ENCODE measurements at places on chromosomes 2 and 18.

DNA sequence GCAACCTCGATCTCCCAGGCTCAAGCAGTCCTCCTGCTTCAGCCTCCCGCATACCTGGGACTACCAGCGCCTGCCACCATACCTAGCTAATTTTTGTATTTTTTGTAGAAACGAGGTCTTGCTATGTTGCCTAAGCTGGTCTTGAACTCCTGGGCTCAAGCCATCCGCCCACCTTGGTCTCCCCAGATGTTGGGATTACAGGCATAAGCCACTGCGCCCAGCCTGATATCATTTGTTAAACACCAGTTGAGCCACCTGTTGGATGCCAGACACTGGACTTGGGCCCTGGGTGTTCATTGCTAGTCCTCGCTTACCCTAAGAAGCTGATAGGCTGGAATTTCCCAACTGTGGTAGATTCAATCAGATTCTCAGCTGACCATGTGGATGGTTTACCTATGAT is 79.8 kb downstream of the ITGB1BP1 start:
- no peak for DNase-seq

DNA sequence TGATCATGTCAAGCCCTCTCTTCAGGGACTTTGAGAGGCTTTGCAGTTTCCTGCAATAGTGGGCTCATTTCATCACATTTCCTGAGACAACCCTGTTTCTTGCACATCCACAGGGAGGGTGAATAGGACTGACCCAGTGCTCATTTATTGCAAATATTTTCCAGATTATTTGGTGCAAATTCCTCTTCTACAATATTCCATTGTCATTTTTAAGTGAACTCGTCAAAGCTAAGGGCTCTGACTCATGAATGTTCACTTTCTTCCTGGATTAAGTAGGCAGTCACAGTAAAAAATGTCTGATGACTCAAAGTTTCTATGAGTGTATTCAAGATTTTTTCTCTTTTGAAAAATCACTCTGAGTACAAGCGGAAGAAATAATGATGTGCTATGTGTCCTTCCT is 225.5 kb upstream of the GALNT5 start:
- no peak for DNase-seq

DNA sequence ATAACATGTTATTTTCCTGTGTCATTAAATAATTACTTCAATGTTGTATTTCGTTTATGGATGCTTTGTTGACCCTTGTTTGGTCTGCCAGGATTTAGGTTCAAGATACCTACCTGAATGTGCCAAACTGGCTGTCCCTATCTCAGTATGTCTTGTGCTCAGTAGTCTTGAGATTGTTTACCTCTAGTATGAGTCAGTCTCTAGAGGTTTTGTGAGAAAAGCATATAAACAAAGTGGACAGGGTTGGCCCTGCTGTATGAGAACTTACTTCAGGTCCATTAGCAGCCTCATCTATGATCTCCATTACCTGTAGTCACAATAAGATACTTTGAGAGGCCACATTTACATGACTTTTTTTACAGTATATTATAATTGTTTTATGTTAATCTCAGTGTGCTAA is 17.8 kb downstream of the DDX18 start:
- DNase-seq = no peak

DNA sequence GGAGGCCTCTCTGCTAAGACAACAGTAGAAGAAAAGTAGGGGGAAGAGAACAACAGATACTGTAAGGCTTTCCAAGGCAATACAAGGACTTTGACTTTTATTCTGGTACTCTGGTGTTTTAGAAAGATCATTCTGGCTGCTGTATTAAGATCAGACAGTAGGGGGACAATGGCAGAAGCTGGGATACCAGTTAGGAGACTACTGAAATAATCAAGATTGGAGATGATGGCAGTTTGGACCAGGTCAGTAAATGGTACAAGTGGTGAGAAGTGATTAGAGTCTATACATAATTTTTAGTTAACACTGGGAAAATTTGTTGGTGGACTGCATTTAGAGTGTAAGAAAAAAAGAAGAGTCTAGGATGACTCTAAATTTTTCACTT is 139.7 kb downstream of the ROCK1 start:
- DNase-seq = no peak

GRCh38 chr2:122692400-122693083 is 937.1 kb downstream of the TSN start:
- no peak for DNase-seq
